Urinary bladder (tissue), 4 donors: ENCODE measurements at places on chromosomes 2 and 18.

DNA sequence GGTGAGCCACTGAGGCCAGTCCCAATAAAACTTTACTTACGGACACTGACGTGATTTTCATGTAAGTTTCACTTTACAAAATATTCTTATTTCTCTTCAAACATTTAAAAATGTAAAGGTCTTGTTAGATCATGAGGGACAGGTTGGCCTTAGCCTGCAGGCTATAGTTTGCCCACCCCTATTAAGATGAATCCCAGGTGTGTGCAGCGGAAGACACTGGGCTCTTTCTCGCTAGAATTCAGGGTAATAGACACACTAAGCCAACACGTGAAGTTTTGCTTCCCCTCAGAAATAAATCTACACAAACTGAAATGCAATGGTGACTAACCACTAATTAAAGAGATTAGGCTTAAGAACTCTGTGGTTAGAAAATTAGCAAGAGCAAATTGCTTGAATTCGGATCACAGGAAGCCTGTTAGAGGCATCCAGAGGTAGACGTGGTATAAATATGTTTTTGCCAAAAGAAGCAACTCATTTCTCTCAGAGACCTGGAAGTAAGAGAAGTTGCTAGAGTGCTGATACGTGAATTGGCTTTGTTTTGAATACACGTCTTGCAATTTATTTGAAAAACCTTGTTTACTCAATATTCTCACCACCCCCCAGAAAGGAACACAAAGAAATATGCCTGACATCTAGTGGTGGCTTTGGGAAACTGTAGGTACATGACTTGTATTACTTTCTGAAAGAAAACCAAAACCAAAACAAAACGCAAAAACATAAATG lies 151.6 kb downstream of the DTNB start:
- peak; percentile 62 for DNase-seq

DNA sequence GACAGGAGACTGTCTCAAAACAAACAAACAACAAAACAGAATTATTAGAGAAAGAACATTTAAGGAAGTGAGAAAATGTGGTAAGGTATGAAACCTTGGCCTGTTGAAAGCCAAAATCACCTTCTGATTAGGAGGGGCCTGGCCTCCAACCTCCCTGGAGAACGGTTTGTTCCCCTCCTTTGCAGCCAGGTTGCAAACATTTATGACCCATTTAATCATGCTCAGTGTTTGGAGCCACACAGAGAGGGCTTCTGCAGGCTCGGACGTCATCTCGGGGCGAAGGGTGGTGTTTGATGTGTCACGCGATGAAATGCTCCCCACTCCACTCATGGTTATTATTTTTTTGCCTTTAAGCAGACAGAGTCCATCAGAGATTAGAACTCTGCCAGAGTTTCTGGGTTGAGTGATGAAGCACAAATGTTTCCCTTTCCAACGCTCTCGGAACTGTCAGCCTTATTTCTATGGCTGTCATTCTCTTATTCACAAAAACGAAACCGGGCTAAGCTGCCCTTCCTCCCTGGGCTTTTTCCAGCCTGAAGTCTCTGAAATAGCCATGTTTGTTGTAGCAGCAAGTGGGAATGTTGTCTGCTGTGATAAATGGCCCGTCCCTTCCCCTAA lies 33.6 kb upstream of the ROCK2 start:
- DNase-seq = no peak

DNA sequence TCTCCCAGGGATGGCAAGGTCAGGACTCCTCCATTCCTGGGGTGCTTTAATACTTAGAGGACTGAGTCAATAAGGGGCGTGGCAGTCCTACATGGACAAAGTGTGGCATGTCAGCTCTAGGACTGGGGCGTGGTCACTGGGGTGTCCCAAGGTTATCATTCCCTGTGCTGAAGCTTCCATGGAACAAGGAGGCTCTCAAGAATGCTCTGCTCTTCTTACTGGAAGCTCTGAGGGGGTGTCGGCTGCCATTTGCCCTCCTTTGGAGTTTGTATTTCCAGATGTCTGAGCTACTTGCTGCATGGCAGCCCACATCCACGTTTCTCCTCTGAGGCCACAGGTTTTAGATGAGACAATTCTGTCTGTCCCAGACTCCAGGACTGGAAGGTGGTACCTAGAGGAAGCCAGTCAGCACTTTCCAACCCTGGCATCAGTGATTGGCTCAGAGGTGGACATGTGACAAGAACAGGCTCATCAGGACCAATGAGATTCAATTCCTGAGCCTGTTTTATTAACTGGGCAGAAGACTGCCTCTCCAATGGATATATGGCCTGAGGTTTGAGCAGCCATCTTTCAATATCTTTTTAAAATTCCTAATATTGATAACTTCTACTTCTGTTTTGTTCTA lies 128.9 kb upstream of the ARL4C start:
- DNase-seq = no peak

GRCh38 chr18:45357686-45358470 lies 257.4 kb upstream of the SLC14A2 start:
- DNase-seq = no peak

GRCh38 chr2:1406434-1406833 lies 6.8 kb upstream of the TPO start:
- DNase-seq = no peak

GRCh38 chr2:227717687-227718567 lies at the start of gene SLC19A3:
TSS of gene SLC19A3 (minus strand) at chr2:227718028. CDS start at chr2:227702318, 15,710 bp downstream.
- DNase-seq = peak; percentile 58

- DNase-seq = no peak
These were observed 33.3 kb upstream of the NEB start for GRCh38 chr2:151767536-151767935.

DNA sequence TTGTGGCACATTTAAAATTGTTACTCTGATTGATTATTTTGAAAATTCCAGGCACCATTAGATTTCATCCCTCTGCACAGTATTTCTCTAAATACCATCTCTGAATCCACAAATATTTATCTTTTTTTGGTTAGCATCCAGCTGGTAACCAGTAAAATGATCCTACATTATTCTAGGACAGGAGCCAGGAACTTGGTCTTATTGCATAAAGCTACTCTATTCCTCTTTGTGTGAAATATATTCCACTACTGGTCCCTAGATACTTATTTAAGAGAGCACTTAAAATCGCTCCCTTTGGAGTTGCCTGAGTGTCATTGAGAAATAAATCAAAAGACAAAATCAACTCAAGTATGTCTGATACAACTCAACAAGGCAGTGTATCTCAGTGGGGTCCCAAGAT lies 7.4 kb upstream of the MBOAT2 start:
- DNase-seq = no peak

- DNase-seq = peak; percentile 68
These were observed 905.1 kb downstream of the NRXN1 start for GRCh38 chr2:50126845-50127244.

GRCh38 chr2:181106789-181107627 lies 126.6 kb downstream of the UBE2E3 start:
- no peak for DNase-seq

DNA sequence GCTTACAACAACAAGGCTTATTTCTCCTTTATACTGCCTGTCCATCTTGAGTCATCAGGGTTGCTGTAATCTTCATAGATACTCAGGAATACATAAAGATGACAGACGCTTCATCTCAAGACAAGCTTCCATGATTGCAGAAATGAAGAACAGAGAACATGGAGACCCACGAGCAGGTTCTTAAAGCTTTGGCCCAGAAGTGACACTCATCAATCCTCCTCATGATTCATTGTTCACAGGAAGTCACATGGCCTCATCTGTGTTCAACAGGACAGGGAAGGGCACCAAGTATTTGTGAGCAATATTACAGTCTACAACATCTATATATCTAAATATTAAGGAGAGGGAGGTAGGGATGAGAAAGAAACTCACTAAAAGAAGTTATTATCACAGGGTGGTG lies 36.5 kb upstream of the PGAP1 start:
- no peak for DNase-seq

DNA sequence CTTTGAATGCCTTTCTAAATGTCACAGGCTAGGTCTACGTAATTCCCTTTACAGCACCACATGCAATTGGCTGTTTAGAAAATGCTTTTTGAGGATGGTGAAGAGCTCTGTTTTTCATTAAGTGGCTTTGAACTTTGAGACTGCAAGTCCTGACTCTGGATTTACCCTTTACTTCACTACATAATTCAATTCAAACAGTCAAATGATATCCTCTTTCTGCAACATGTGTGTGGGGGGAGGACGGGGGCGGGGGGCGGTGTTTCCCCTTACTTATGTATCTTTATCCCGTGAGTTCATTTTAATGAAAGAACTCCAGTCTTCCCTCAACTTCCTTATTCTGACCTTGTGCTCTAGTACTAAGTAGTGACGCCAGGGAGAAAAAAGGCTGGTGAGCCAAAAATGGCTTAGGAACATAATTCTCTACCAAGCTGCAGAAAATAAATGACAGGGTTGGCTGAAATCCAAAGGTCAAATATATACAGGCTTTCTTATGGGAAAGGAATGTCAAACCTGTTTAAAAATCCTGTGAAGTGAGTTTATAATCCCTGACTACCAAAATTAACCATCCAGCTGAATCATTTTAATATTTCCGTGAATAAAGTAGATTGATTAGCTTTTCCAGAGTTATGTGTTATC lies 119.6 kb downstream of the SLC8A1 start:
- DNase-seq = no peak
